ENCODE measurements at places on chromosomes 3 and 15.

- no peak overlapping the region for H3K4me3 ChIP-seq
- peaks cover 7% of the 10 kb centered on the region for H3K4me1 ChIP-seq
- DNase-seq = no peak
- H3K36me3 ChIP-seq = peaks cover 25% of the 10 kb centered on the region
Measured at GRCh38 chr15:63155486-63155885, 1.8 kb downstream of the RPS27L start.

- H3K4me3 ChIP-seq = peak within 1 kb of the TSS; percentile 97
- H3K27ac ChIP-seq = peak within 1 kb of the TSS; percentile 93
- H3K36me3 ChIP-seq = peaks cover 51% of the 10 kb centered on the region
- peak; percentile 62 for DNase-seq
- H3K4me1 ChIP-seq = peaks cover 10% of the 10 kb centered on the region
Measured at GRCh38 chr15:43776718-43777266, at the start of gene ELL3. ELL3 (minus strand) TSS chr15:43776966; CDS start chr15:43776901, 65 bp downstream.

GRCh38 chr3:33704891-33705290, 13.2 kb downstream of the CLASP2 start:
- peaks cover 11% of the 10 kb centered on the region for H3K36me3 ChIP-seq
- H3K27me3 ChIP-seq = no peaks in the 10 kb centered on the region
- H3K27ac ChIP-seq = no peak overlapping the region
- H3K4me1 ChIP-seq = peaks cover 10% of the 10 kb centered on the region
- no peak for DNase-seq

- H3K4me3 ChIP-seq = no peak overlapping the region
- H3K27me3 ChIP-seq = no peaks in the 10 kb centered on the region
- H3K4me1 ChIP-seq = peaks cover 33% of the 10 kb centered on the region
- H3K36me3 ChIP-seq = peaks cover 24% of the 10 kb centered on the region
- DNase-seq = no peak
Measured at GRCh38 chr3:31590650-31591049, 57.9 kb downstream of the STT3B start.

DNA sequence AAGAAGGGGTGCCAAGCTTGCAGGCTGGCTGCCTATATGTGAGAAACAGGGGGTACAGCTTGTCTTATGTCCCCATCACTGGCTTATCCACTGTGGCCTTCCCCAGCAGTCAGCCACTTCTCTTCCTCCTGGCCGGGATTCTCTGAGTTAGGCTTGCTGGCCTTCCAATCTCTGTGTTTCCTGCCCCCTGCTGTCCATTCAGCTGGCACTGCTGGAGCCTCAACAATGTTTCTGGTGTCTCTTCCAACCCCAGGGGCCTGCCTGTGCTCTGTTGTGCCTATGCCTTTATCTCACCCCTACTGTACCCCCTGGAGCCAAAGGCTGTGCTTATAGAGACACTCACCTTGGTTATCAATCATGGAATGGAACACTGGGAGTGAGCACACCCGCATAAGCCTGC, 36.5 kb downstream of the ANAPC13 start:
- no peak overlapping the region for H3K27ac ChIP-seq
- no peak for DNase-seq
- peaks cover 41% of the 10 kb centered on the region for H3K27me3 ChIP-seq

DNA sequence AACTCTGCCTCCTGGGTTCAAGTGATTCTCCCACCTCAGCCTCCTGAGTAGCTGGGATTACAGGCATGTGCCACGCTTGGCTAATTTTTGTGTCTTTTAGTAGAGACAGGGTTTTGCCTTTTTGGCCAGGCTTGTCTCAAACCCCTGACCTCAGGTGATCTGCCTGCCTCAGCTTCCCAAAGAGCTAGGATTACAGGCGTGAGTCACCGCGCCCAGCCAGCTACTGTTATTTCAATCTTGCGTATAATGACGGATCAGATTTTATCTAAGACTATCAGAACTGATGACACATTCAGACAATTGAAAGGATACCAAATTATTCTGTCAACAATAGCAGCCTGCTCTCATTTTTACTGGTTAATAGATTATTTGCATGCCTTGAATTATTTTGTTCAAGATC, 612.2 kb downstream of the ZIC1 start:
- no peak overlapping the region for H3K27ac ChIP-seq
- no peak for DNase-seq

DNA sequence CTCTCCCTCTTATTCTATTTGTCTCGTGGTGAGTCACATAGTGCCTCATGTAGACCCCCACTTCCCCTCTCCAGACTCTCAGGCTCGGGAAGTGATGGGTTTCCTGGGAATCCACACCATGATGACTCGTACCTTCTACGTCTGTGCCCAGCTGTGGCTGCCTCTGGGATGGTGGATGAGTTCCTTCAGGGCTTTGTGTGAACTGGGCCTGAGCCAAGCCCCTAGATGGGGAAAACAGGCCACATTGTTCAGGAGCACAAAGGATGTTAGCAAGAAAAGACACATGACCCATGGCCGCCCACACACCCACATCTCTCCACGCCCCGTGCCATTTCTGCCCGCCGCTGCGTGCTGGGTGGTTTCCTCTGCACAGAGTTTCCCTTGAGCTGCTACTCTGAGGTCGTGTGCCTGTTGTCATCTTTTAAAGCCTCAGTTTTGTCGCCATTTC, 10.5 kb downstream of the ISG20 start:
- peaks cover 57% of the 10 kb centered on the region for H3K36me3 ChIP-seq
- H3K27ac ChIP-seq = peak overlapping the region; percentile 99
- DNase-seq = peak; percentile 51
- H3K4me1 ChIP-seq = peaks cover 57% of the 10 kb centered on the region
- H3K27me3 ChIP-seq = no peaks in the 10 kb centered on the region

DNA sequence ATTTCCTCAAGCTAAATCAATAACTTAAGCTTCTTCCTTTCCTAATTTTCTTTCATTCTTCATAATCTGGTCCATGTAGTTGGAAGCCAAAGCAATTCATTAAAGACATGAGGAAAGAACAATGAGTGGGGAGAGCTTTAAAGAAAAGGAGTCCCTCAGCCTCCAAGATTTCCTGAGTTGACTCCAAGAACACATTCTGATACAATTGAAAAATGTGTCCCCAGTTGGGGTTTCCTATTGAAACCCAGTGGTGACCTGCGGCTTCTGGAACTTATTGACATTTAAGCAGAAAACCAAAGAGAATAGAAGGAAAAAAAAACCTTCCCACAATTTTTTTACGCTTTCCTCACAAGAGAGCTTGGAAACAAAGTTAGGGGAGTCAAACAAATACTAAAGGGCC, 37.0 kb downstream of the ATP8B4 start:
- no peak for DNase-seq
- no peaks in the 10 kb centered on the region for H3K27me3 ChIP-seq
- H3K4me3 ChIP-seq = no peak overlapping the region
- H3K36me3 ChIP-seq = no peaks in the 10 kb centered on the region
- no peak overlapping the region for H3K27ac ChIP-seq

GRCh38 chr15:84976746-84977345, 4.8 kb upstream of the PDE8A start:
- peaks cover 7% of the 10 kb centered on the region for H3K27me3 ChIP-seq
- H3K27ac ChIP-seq = no peak overlapping the region
- no peak overlapping the region for H3K4me3 ChIP-seq
- no peak for DNase-seq
- H3K4me1 ChIP-seq = peaks cover 3% of the 10 kb centered on the region
- peaks cover 21% of the 10 kb centered on the region for H3K36me3 ChIP-seq

- no peaks in the 10 kb centered on the region for H3K36me3 ChIP-seq
- peak overlapping the region; percentile 17 for H3K4me3 ChIP-seq
- H3K27ac ChIP-seq = peak overlapping the region; percentile 55
- H3K27me3 ChIP-seq = no peaks in the 10 kb centered on the region
- H3K4me1 ChIP-seq = peaks cover 54% of the 10 kb centered on the region
Measured at GRCh38 chr3:142275856-142276255, 50.5 kb upstream of the GK5 start.

GRCh38 chr15:73375012-73375411, 6.3 kb upstream of the HCN4 start:
- no peak overlapping the region for H3K27ac ChIP-seq
- no peak for DNase-seq
- no peak overlapping the region for H3K4me3 ChIP-seq
- no peaks in the 10 kb centered on the region for H3K36me3 ChIP-seq
- no peaks in the 10 kb centered on the region for H3K4me1 ChIP-seq

All from effector memory CD8-positive, alpha-beta T cell (primary cell).